ENCODE measurements at places on chromosomes 1 and 21.

DNA sequence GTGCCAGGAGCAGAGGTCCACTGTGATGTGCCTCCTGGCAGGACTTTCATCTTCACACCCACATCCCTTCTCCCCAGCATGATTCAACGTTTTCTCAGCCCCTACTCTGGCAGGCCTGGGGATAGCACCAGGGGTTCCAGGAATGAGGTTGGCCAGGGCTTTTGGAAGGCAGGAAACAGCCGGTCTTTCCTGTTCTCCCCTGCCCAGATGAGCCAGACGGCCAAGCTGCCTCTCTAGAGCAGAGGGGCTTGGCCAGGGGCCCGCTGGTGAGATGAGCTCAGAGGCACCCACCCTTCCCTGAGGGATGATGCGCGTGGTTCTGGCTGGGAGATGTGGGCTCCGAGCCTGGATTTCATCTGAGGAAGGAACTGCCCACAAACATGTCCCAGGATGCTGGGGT is 4.3 kb upstream of the MFAP2 start:
- ATAC-seq, result peak; percentile 84

- ATAC-seq, result peak; percentile 88
Observed at GRCh38 chr1:150507912-150508864, at the start of gene ECM1. Gene ECM1, plus strand, starts transcription at chr1:150508109. Its CDS starts 101 bp downstream, at chr1:150508210.

DNA sequence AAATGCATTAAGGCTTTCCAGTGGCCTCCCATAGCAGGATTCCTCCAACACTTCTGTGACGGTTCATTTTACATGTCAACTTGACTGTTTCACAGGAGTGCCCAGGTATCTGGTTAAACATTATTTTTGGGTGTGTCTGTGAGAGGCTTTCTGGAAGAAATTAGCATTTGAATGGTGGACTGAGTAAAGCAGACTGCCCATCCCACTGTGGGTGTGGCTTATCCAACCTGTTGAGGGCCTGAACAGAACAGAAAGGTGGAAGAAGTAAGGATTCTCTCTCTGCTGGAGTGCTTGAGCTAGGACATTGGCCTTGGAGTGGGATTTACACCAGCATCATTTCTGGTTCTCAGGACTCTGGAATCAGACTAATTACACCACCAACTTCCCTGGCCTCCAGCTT is 85.6 kb downstream of the RGS7 start:
- no peak for ATAC-seq

- ATAC-seq, result peak; percentile 21
Observed at GRCh38 chr1:8122160-8122476, 96.0 kb upstream of the ERRFI1 start.

- no peak for ATAC-seq
Observed at GRCh38 chr1:42469727-42470126, 6.6 kb downstream of the CCDC30 start.

GRCh38 chr1:222461941-222462340 is 86.0 kb downstream of the HHIPL2 start:
- ATAC-seq, result no peak

DNA sequence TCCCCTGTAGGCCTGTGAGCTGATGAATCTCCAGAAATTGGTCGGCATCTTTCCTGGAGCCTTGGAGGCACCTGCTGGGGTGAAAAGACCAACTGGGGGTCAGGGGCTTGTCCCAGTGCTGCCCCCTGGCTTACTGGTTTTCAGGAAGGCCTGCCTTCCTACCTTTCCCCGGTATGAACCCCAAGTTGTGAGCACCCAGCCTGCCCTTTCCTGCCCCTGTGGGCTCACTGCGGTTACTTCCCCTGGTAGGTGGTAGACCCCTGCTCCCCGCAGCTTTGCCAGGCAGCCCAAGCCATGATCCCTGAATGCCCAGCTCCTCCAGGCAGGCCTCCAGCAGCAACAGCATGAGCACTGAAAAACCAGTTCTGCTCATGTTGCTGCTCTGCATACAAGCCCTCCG is 10.2 kb downstream of the DMRTB1 start:
- ATAC-seq, result no peak

DNA sequence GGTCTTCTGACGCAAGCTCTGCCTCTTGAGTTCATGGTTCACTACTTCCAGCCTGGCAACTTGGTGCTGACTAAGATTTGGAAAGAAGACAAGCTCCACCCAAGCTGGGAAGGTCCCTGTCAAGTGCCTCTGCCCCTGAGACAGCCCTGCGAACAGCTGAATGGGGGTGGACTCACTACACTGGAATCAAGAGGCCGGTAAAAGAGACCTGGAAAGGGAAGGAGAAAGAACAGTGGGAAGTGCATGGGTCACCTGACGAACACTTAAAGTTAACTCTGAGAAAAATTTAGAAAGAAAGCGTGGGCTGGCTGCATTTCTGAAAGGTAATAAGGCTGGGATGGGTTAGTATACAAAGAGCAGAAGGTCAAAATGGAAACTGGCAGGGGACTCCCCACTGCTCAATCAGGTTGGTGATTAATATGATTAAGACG is 26.1 kb upstream of the ZNF496 start:
- peak; percentile 22 for ATAC-seq

DNA sequence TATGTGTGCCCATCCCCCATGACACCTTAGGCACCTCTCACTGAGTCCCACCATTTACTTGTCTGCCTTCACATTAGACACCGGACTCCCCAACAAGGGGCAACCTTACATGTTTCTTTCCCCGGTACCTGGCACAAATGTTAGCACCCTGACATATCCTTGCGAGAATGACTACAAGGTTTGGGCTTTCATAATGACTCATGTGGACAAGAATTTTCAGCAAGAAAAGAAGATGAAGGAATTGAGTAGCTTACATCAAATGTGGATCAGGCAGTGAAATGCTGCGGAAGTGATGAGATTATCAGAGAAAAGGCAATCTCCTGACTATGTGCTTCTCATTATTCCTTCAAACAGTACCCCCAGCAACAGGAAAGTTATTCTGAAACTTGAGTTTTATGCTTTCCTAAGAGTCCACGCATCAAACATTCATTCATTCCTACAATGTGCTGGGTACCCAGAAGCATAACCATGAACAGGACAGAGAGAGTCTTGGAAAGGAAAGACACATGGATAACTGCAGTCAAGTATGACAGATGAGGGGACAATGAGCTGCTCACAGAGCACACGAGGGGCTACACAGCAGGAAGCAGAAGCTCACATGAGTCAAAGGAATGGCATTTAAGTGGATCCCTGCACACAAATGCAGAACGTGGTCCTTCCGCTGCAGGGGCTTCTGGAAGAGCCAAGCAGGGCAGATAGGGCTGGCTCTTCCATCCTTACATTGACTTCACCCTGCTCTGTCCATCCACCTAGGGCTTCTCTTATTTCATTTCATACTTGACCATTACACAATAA is 112.1 kb downstream of the PCNX2 start:
- no peak for ATAC-seq

- ATAC-seq, result no peak
Observed at GRCh38 chr1:44144962-44145756, 3.7 kb upstream of the KLF18 start.

DNA sequence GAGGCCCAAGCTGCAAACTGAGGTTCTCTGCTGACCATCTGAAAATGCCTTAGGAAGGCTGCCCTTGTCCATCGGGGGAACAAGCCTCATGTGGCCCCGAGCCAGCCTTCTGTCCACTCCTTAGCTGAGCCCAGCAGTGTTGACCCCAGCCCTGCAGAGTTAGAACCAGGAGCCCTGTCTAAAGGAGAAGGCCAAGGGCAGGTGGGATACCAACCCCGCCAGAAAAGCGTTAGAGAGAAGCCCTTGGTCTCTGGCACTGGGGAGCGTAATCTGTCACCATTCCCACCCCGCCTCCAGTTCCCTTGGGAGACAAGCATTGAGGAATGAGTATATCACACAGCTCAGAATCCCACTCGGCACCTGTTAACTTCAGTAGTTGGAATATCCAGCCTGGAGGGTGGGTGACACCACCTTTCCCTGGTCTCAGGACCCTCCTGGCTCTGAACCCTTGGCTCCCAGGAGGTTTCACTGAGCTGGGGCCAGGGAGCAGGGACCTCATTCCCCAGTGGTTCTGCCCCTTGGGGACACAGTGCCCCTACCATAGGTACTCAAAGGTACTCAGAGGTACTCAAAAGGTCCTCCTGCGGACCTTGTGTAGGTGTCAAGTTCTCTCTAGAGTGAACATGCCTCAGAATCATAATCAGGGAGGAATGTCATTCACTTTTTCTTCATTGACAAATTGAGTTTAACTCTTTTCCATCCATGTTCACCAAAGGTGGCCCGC is 16.4 kb downstream of the ETS2 start:
- no peak for ATAC-seq

- no peak for ATAC-seq
Observed at GRCh38 chr1:73832276-73833181, 365.4 kb downstream of the LRRIQ3 start.

DNA sequence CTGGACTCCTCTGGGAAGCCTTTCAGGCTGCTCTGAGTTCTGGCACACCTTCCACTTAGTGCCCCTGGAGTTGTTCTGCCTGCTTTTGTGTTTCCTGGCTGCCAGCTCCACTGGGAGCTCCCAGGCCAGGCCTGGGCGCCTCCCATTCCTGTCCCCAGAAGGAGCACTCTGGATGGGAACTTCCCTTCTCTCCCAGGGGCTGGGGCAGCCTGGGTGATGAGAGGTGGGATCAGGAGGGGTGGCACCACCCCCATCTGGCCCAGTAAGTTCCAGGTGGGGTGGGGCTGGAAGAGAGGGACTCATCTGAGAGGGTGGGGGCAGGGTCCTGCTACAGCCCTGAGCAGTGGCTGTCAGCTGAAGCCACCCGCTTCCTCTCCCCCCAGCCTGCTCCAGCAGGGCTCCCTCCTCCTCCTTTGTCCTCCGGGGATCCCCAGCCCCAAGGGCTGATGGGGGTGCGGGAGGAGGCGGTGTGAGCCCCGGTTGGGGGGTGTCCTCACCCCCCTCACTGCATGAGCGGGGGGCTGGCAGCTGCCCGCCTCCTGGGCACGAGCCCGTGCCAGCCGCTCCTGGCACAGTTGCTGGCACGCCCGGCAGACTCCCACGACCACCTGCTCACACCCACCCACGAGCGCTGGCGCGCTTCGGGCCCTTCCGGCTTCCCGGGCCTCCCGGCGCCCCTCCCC is 4.7 kb downstream of the FOXO6 start:
- no peak for ATAC-seq

GRCh38 chr1:86430376-86430775 is 6.4 kb downstream of the CLCA2 start:
- ATAC-seq, result peak; percentile 11

GRCh38 chr1:106621853-106622252 is 434.6 kb upstream of the PRMT6 start:
- no peak for ATAC-seq

GRCh38 chr1:26539722-26540121 is 10.2 kb downstream of the RPS6KA1 start:
- ATAC-seq, result no peak

- no peak for ATAC-seq
Observed at GRCh38 chr1:12157366-12158231, 9.2 kb upstream of the TNFRSF1B start.

DNA sequence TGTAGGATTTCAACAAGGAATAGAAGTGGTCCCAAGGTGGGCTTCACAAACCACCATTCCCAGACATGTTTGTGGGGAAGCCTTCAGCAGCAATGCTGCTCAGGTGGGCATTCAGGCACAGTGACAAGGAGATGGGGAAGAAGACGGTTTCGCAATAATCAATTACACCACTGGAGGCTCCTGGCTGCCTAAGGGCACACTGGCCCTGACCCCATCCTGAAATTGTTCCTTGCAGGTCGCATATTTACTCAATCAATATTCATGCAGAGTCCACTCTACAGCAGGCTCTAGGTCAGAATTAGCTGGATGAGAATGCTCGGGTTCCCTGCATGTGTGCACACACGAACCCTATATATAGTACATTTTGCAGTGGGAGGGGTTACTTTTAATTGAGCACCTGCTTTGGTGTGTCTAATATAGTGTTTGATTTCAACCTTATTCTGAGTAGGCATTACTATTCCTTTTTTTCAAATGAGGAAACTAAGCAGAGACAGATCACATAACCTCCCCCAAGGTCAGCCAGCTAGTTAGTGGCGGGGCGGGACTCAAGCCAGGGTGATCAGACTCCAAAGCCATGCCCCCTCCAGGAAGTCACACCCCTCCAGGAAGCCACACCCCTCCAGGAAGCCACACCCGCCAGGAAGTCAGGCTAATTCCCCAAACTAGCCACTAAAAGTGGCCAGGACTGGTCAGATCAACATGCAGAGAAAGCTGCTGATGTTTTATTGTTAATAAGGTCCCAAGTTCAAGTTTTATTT is 106.5 kb downstream of the HLCS start:
- ATAC-seq, result peak; percentile 92

GRCh38 chr21:26165331-26165730 is 5.2 kb downstream of the APP start:
- ATAC-seq, result no peak

GRCh38 chr1:153253693-153254092 is 5.8 kb upstream of the LORICRIN start:
- ATAC-seq, result no peak

DNA sequence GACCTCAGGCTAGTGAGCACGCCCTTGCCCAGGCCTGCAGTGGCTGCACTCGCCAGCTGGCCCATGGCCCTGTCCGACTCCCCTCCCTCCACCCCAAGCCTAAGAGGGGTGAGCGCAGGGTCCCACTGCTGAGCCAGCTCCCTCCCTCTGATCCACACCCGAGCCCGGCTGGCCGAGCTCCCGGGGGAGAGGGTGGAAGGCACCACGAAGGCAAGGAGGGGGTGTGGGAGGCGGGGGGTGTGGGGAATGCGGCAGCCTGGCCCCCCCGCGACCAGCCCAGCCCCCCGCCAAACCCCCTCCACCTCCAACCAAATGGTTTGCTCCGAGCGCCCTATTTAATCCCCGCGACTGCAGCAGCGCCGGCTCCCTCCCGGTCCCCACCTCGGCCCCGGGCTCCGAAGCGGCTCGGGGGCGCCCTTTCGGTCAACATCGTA is at the start of gene CADM3:
TSS of gene CADM3 (plus strand) at position 362 of the 434 bp plus-strand sequence. CDS start 151 bp downstream, outside the sequence.
- ATAC-seq, result peak; percentile 37

DNA sequence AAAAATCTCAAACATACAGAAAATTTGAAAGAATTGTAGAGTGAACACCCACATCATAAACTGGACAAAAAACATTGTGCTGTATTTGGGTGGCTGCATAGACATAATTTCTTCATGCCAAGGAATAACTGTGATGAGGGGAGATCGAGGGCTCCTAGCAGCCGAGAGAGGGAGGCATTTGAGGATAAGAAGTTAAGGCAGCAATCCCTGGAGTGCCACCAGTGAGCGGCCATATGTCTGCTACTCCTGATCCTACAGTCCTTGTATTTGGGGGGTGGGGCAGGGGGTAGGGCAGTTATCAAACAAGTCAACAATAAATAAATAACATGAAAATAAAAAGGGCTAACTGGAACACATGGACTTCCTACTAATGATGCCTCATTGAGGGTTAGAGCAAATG is 54.5 kb downstream of the ATP5PO start:
- no peak for ATAC-seq

DNA sequence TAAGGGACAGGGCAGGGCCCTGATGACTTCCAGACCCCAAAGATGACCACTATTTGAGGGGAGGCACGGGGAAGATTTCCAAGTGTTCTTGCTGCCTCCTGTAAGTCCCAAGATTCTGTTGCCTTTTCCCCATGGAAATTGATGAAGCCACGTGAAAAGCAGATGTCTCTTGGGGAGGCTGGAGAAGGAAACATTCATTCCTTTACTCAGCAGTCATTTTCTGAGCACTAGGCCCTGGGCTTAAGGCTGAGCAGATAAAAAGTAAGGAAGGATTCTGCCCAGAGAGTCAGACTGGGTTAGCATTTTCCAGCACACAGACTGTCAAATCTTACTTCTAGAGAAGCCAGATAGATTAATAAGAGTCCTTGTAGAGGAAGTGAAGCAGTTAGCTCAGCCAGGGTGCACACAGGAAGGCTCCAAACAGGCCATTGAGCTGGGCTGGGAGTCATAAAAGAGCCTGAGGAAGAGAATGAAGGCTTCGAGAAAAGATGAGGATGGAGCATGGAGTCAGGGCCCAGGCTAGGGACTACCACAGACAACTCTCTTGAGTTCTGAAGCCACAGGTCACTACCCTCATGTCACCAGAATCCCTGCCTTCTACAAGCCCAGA is 10.1 kb downstream of the EXTL1 start:
- ATAC-seq, result no peak
